ENCODE measurements at places on chromosomes 16 and 17.

DNA sequence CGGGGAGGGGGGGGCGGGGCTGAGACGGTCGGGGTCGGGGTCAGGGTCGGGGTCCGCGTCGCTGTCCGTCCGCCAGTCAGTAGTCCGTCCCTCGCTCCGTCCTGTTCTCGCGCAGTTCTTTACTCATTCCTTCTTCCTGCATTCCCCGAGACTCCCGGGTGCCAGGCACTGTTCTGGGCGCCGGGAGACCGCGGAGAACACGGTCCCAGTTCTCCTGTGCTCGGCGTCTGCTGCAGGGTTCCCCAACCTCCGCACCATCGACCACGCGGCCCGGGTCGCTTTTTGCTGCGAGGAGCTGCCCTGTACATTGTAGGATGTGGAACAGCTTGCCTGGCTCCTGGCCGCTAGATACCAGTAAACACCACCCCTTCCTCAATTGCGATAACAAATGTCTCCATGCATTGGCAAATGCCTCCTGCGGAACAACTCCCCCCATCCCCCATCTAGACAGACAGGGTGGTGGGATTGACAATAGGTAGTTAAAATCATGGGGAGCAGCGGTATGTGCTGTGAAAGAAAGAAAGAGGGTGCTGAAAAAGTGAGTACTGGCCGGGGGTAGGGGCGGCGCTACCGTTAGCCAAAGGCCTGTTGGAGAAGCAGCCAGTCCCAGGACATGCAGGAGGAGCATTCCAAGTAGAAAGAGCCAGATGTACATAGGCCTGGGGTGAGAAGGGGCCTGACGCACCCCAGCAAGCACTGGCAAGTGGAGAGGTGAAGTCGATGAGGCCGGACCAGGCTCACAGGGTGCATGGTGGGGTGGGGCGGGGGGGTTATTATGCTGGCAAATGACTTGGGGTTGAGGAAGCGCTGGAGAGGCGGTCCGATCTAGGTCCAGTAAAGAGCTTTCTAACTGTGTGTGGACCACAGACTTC is 631 bp downstream of the TRAF7 start:
- no peak for DNase-seq

DNA sequence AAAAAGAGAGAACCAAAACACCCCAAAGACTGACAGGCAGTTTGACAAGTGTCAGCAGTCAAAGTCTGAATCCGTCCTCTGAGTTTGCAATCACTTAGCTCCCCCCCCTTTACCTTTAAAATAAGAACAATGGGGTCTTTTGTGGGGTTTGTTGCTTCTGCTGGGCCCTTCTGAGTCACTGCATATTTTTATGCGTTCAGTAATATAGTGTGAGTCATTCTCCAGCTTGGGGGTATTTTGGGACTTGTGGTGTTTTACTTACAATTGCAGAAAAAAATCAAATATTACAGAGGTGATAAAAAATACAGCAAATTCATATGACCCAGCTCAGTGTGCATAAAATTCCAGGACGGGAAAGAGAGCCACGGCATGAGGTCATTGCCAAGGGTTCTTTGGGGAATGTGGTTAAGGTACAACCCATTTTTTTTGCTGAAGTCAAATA is 120.1 kb downstream of the CYLD start:
- no peak for DNase-seq

- no peak for DNase-seq
These were observed 24.8 kb downstream of the CACNA1G start for GRCh38 chr17:50585346-50585745.

GRCh38 chr16:23064639-23065038 is 84.6 kb downstream of the USP31 start:
- DNase-seq = no peak

GRCh38 chr17:5408186-5408585 is 11.3 kb downstream of the NUP88 start:
- DNase-seq = no peak

- DNase-seq = no peak
These were observed 108.5 kb upstream of the CHMP6 start for GRCh38 chr17:80882926-80883685.

DNA sequence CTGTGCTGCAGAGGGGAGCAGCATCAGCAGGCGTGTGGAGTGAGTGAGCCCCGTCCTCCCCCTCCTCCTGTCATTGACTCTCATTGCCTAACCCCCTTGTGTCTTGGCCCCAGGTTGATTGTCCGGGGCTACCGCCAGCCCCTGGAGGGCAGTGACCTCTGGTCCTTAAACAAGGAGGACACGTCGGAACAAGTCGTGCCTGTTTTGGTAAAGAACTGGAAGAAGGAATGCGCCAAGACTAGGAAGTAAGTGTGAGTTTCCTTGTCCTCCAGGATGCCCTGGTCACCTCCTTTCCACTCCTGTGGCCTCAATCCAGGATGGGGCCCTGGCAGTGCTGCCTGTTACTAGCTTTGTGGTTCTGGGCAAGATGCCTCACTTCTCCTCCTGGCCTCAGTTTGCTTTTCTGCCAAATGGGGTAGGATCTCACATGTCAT is 87.0 kb downstream of the ABCC1 start:
- DNase-seq = no peak

GRCh38 chr16:54812229-54812628 is 118.4 kb upstream of the IRX5 start:
- DNase-seq = no peak

- no peak for DNase-seq
These were observed 1.3 kb downstream of the STX1B start for GRCh38 chr16:31009120-31009519.

GRCh38 chr16:1958715-1959268 is 546 bp upstream of the NDUFB10 start:
- no peak for DNase-seq

GRCh38 chr16:49019831-49020230 is 261.8 kb downstream of the CBLN1 start:
- no peak for DNase-seq

DNA sequence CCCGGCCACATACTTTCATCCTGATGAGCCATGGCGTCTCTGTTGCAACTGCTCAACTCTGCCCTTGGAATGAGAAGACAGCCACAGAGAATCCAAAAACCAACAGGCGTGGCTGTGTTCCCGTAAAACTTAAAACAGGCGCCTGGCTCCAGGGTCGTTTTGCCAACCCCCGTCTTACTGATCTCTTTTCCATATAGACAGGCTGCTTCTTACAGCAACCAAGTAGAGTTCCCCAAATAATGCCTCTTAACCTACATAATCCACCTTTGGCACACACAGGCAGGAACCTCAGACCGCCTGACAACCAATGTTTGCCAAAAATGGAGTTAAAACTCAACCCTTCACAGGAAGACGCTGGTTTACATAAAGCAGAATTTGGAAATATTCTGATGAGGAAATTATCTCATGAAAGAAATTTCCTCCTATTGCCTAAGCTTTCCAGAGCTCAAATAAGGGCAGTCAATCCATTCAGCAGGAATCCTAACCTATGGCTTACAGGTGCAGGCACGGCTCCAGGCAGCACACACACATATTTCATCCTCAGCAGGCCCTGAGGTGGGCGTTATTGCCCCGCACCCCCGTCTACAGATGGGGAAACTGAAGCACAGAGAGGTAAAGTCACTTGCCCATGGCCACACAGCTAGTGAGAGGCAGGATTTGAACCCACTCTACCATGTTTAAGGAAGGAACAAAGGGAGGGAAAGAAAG is 35.8 kb downstream of the LITAF start:
- no peak for DNase-seq

DNA sequence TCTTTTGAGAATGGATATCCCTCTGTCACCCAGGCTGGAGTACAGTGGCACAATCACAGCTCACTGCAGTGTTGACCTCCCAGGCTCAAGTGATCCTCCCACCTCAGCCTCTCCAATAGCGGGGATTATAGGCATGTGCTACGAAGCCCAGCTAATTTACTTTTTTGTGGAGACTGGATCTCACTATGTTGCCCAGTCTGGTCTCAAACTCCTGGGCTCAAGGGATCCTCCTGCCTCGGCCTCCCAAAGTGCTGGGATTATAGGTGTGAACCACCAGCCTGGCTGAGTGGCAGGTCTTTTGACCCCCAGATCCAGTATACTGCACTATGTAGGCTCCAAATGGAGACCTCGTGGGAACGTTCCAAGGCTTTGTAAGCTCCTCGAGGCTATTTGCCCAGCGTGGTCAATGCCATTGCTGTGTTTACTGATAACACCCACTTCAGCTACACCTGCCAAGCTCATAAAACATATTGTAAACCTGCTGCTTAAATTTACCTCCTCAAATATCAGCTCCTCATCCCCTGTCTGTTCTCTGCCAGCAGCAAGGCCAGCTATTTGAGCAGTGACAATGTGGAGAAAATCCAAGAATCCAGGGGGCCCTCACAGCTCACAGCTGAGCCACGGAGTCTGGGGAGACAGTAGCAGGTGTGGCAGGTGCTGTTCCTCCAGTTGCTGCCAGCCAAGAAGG is 16.2 kb upstream of the KIFC3 start:
- no peak for DNase-seq

Measured in activated naive CD4-positive, alpha-beta T cell (primary cell).